ENCODE measurements at places on chromosomes 3 and 15.

DNA sequence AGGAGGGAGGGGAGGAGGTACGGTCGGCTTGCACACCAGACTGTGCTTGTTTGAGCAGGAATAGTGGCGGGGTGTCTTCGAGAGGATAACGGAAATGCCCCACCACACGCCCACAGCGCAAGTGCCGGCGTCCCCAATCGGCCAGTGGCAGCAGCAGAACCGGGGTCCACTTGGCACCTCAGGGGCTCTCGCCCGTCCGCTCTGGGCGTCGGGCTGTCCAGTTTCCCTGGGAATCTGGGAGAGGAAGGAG is 53.7 kb downstream of the CCDC54 start:
- DNase-seq, result no peak

GRCh38 chr3:134082582-134082981 is 52.9 kb upstream of the SLCO2A1 start:
- no peak for DNase-seq

GRCh38 chr15:31085359-31085758 is 16.2 kb downstream of the TRPM1 start:
- no peak for DNase-seq

GRCh38 chr15:58520936-58521292 is 89.1 kb downstream of the LIPC start:
- no peak for DNase-seq

- DNase-seq, result no peak
These were observed 438.8 kb upstream of the TGFBR2 start for GRCh38 chr3:30167541-30168011.

GRCh38 chr3:40713795-40714194 is 189.0 kb downstream of the ZNF621 start:
- no peak for DNase-seq

DNA sequence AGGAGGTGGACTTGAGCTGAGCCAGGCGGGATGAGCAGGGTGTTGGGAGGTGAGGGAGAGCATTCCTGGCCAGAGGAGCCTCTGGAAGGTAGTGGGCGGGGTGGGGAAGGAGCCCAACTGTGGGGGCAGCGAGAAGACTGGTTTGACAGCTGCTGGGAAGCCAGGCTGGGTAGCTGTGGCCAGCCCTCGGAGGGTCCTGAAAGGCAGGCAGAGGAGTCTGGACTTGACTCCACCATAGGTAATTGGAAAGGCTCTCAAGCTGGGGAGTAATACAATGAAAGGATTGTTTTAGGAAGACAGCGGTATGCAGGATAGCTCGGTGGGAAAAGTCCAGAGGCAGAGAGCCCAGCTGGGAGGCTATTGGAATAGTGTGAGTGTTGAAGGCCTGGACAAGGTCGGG is 17.2 kb downstream of the EPHB3 start:
- DNase-seq, result no peak

DNA sequence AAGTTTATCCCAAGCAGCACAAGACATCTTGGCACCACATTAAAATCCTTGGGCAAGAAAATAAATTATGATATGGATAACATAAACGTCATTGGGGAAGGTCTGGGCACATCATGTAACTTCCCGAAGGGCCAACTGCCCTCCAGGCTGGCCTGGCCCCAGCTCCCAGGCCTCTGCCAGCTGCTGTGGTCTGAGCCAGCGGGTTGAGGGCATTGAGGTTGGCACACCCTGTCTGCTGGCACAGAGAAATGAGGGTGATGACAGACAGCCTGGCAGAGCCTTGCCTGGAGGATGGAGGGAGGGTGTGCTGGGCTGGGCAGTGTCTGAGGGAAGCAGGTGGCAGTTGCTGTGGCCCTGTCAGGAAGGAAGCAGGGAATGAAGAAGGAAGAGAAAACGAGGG is 3.3 kb upstream of the RBSN start:
- peak; percentile 91 for DNase-seq

GRCh38 chr3:38726751-38727150 is 77.3 kb upstream of the SCN5A start:
- no peak for DNase-seq

GRCh38 chr3:177835008-177835407 is 637.7 kb upstream of the TBL1XR1 start:
- no peak for DNase-seq

- peak; percentile 95 for DNase-seq
These were observed 30.6 kb downstream of the CMTM7 start for GRCh38 chr3:32421991-32422859.

GRCh38 chr15:100716456-100717085 is 114.2 kb downstream of the ASB7 start:
- DNase-seq, result no peak

DNA sequence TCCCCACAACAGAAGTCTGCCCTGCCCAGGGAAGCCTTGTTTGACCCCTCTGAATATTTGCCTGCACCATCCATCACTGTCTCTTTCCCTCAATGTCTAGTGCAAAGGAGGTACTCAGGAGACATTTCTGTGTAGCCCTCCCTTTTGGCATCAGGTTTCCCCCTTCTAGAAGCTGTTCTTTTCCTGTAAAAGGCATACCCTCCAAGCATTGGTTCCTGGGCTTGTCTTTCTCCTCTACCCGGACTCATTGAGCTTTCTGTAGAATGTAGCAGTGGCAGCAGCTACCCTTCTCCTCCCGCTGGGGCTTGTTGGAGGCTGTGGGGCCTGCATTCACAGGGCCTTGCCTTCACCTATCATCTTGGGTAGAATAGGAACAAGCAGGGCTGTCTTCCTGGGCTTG is 63.5 kb downstream of the CTDSPL start:
- DNase-seq, result no peak

DNA sequence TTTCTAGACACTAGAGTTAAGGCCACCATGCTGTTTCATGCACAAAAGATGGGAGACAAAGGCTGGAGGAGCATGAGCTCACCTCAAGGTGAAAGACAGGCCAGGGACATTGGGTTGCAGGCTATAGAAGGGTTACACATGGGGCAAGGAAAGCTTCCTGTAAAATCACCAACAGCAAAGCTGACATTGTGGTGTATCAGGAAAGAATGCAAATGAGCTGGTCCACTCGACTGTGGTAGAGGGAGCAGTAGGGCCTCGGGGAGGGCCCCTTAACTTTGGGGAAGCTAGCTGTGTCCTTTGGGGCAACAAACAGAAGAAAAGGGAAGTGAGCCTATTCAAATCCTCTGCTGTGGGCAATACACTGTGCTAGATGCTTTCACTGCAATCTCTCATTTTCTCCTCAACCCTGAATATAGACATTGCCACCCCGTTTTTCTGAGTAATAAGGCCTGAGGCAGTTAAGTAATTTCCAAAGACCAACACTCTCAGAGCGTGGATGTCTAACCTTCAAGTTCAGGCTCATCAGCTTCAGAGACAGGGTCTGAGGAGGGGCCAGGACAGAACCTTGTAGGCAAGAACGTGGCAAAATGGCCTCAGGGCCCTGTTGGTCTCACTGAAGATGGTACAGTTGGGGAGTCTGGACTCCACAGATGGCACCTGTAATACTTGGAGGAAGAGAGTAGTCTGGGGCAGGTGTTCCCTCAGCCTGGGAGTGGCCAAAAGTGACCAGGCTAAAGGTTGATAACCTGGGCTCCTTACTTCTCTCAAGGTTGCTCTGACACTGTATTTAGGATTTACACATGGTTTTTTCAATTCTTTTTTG is 24.1 kb downstream of the CX3CR1 start:
- no peak for DNase-seq

GRCh38 chr15:70875001-70875782 is 17.0 kb downstream of the THAP10 start:
- DNase-seq, result no peak

DNA sequence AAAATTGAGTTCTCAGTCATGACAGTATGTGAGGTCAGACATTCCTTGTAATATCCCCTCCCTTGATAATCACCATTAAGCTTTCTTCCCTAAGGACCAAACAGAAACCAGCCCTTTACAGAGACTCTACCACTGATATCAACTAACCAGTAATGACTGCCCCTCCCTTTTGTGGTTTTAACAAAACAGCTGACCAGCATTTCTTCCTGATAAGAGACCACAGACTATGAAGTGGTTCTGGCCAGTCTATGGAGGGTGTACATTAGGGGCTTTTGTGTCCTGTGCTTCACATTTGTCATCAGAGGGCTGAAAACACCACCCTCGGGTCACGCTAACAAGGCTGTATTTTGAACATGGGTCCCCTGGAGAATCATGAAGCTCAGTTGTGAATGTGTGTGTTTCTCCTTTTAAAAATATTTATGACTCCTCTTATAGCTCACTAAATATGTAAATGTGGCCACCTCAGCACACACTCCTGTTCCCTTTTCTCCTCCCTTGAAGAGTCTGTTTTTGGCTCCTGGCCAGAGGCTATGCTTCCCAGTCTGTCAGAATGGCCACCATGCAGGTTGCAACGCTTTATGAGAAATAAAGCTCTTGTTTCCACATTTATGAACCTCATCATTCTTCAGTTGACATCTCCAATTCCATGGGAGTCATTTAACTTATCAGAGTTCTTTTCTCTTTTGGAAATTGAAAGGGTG is 239.3 kb downstream of the CPNE4 start:
- DNase-seq, result no peak

- DNase-seq, result no peak
These were observed 15.9 kb downstream of the TGM5 start for GRCh38 chr15:43250785-43251184.

GRCh38 chr15:42375941-42376340 is 16.6 kb downstream of the CAPN3 start:
- DNase-seq, result no peak

- no peak for DNase-seq
These were observed 258.6 kb upstream of the GRM7 start for GRCh38 chr3:6602329-6602728.

DNA sequence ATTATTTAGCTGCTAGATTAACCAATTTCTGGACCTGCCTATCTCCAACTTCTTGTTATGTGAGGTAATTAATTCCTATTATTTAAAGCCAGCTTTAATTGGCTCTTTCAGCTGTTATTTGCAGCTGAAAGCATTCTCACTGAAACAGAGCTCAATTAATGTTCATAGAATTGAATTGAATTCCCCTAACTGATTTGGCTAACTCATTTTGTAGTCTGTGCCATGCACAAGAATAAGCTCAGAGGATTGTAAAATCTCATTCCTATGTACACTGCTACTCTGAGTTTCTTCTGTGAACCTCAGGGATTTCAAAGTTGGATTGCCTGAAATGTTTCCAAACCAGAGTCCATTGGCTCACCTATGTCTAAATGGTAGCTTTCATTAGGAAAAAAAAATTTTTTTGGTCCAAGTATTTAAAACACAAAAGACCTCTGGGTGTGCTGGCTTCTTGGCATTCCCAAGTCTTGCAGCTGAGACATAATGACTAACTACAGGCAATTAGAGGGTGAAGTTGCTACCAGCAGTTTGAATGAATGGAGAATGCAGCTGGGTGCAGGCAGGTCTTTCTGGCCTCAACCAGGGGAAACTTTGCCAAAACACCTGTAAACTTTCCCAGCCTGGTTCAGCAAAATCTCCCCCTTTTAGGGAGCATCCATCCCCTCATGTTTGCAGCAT is 134.3 kb downstream of the EDEM1 start:
- DNase-seq, result no peak

DNA sequence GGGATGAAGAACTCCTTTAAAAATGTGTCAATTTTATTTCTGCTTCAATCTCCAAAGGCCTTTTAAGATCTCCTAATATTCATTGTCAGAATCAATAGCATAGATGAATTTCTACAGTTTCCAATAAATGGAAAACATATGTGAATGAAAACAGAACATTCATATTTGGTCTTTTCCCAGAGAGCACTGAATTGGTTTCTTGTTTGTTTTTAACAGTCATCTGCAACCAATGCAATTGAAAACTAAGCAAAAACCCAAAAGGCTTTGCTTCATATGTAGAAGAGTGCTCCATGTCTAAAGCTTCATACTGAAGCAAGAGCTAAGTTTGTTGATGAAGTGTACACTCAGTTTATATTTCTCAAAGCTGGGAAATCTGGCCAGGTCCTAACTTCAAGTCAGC is 426.5 kb upstream of the CDIN1 start:
- DNase-seq, result no peak

DNA sequence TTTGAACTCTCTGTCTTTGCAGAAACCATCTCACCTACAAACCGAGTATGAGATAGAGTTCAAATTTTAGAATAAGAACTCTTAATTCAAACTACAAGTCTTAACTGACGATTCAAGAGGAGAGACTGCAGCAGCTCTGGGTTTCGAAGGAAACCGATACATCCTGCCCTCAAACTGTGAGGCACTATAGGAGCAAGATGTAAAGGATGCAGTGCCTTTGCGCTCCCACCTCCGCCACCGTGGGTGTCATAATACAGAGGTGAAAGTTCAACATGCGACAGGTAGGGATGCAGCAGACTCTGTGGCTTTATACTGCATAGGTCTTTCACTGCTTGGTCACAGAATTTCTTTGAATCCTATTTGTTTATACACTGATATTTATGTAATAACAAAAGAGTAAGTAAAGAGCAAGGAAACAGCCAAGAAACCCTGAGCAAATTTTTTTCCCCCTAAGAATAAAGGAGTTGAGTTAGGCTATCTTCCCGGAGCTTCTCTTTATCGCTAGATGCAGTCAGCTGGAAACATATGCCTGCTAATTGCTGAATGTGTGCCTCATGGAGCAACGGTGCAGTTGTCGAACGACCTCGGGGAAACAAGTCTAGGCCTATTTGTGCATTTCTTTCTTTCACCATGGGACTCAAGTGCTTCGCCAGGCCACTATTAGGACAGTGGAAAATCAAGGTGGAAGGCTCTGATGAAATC is 1097.6 kb upstream of the CFAP20DC start:
- DNase-seq, result no peak

DNA sequence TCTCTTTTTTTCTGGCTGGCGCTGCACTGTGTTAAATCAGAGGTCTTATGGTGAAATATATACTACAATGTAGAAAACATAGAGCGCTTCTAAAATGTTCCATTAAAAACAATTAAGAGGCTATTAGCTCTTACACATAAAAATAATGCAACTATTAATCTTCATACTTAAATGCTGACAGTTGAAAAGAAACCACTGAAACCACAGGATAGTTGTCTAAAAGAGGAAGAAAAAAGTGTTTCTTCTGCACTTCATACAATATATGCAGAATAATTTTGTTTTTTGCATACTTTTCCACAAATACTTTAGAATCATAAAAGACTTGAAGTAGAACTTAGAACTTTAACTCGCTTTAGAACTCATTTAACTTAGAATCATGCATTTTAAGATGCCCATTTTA is 170.5 kb downstream of the PYDC2 start:
- DNase-seq, result no peak

- DNase-seq, result peak; percentile 65
These were observed 563 bp downstream of the PXYLP1 start for GRCh38 chr3:141231952-141232823.

- DNase-seq, result no peak
These were observed 339.6 kb upstream of the ROBO2 start for GRCh38 chr3:76700323-76700722.

GRCh38 chr3:10950476-10951294 is 41.9 kb upstream of the SLC6A1 start:
- peak; percentile 54 for DNase-seq

- DNase-seq, result no peak
These were observed 50.8 kb downstream of the CLDN18 start for GRCh38 chr3:138060792-138061191.
